ENCODE measurements at places on chromosomes 1 and 21.

DNA sequence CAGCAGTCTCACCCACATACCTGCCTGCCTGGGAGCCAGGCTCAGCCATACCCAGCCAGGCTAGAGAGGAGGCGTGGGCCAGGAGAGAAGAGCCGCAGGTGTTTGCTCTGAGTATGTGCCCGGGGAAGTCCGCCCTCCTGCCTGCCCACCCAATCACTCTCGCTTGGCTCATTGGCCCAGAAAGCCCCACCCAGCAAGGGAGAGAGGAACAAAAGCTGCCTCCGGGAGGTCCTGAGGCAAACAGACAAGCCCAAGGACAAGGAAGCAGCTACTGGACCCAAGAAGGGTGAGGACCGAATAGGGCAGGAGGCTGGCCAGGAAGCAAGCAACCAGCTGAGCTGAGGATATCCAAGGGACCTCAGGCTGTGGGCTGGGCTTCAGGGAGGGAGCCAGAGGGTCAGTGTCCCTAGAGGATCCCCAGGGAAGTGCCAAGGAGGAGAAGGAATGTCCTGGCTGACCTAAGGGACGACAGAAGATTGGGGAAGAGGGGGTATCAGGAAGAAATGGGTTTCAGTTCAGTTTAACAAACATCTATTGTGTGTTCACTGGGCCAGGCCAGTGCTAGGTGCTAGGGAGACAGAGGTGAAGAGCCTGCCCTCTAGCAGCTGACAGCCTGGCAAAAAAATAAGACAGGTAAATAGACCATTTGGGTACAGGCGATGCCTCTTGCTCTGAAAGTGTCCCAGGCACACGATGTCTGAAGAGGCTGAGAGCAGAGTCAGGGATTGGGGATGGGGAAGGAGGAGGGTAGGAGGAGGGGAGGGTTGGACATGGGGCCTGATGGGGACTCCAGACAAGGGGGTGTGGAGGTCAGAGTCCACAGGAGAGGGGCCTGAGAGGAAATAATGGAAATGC, at the start of gene GJB4:
Gene GJB4, plus strand, starts transcription at position 238 of the 855 bp plus-strand sequence. CDS start 1,515 bp downstream, outside the sequence.
- no peak for DNase-seq

DNA sequence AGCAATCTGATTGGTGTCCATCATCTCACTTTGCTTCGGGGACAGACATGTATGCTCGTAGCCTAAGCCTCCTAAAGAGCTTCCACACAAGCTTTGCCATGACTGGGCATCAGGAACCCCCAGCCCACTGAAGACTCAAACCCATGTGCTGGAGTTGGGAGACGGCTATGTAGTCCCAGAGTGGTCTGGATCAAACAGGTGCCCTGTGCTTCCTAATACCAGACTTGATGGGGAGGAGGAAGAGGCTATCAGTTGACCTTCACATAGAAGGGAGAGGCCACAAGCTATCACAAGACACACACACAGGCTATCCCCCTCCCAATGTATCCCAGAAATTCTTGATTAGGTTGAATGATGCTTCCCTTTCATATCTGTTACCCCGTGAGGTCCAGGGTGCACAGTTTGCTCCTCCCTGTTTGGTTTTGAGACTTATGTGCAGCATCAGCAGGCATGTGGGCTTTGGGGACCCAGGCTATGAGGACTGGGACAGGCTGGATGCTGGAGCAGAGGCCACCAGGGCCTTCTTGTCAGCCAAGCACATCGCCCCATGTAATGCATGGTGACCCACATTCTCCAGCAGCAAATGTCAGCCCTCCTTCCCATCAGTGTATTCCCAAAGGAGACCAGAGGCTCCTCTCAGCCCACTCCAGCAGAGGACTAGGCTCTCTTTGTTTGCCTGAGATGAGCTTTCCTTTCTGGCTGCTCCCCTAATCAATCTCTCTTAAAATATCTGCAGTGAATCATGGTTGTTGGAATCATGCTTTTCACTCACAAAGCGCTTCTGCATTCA, 159.8 kb downstream of the GRIK3 start:
- DNase-seq: no peak

GRCh38 chr1:13782634-13783360, 82.8 kb downstream of the PRDM2 start:
- DNase-seq: no peak

- DNase-seq: no peak
Measured at GRCh38 chr1:76690766-76691165, 176.5 kb upstream of the ST6GALNAC5 start.

- no peak for DNase-seq
Measured at GRCh38 chr1:91073299-91073698, 51.5 kb upstream of the ZNF644 start.

DNA sequence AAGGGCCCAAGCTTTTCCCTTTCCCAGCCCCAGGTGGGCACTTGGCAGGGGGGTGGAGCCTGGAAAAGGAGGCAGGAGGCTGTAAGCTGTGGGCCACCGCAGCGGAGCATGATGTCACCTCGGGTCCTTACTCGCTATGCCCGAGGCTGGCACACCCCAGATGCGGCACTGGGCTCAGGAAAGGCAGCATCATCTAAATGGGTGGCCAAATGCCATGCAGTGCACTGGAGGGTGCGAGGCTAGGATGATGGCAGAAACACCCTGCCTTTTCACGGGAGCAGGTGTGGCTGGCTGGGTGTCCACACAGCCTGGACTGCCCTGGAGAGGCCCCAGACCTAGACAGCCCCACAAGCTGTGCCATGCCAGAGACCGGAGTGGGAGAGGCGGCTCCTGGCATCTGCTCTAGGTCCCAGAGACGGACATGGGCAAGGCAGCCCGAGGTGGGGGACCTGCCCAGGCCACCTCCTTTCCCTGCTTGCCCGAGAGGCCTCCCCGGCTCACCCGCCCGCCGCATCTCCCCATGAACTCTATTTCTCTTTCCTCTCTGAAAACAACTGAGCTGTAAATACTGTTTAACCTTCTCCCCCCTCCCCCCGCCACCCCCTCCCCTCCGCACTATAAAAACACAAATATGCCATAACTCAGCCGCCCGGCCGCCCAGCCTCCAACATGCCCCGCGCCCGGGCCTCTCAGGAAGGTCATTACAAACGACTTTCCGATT, 124.7 kb downstream of the CASZ1 start:
- no peak for DNase-seq

GRCh38 chr1:169692756-169693460, 18.5 kb downstream of the SELL start:
- DNase-seq: no peak

GRCh38 chr1:14686701-14687100, 88.2 kb downstream of the KAZN start:
- DNase-seq: no peak

GRCh38 chr21:24197923-24198322, 1409.4 kb downstream of the MRPL39 start:
- DNase-seq: no peak

DNA sequence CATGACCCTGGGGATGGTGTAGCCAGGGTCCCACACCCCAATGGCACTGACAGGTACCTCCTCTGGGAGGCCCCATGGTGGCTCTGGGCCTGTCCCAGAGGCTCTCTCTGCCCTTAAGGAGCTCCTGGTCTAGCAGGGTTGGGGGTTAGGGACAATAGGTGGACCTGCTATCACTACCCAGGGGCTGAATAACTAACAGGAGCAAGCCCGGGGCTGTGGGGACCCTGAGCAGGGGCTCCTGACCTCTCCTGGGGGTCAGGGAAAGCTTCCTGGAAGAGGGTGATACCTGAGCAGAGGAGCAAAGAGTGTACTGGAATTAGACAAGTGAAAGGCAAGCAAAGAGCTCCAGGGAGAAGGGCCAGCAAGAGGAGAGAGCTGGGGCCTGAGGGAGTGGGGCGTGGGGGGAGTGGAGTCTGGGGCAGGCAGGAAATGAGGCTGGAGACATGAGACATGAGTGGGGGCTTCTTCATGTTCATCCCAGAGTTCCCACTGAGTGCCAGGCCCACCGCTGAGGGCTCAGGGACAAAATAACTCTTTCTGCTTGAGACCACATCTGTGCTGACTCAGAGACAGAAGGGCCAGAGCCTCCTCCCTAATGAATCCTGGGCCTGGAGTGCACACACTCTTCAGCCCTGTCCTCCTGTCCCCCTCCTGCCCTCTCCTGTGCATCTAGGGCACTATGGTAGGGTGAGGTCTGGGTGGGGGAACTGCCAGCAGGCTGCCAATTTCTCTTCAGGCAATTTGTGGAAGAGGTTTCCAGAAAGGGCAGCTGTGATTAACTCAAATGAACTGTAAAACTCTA, 517.6 kb downstream of the PTPRU start:
- peak; percentile 23 for DNase-seq

GRCh38 chr1:244335456-244335855, 116.3 kb downstream of the ADSS2 start:
- DNase-seq: no peak

- DNase-seq: peak; percentile 25
Measured at GRCh38 chr1:156616463-156616862, 2.8 kb upstream of the HAPLN2 start.

GRCh38 chr1:230215031-230215430, 148.0 kb downstream of the GALNT2 start:
- DNase-seq: peak; percentile 69

GRCh38 chr1:5830771-5831599, 161.2 kb downstream of the NPHP4 start:
- DNase-seq: no peak

GRCh38 chr1:156050376-156050775, 3.2 kb downstream of the UBQLN4 start:
- no peak for DNase-seq

- no peak for DNase-seq
Measured at GRCh38 chr1:63328781-63329180, 6.4 kb downstream of the FOXD3 start.

DNA sequence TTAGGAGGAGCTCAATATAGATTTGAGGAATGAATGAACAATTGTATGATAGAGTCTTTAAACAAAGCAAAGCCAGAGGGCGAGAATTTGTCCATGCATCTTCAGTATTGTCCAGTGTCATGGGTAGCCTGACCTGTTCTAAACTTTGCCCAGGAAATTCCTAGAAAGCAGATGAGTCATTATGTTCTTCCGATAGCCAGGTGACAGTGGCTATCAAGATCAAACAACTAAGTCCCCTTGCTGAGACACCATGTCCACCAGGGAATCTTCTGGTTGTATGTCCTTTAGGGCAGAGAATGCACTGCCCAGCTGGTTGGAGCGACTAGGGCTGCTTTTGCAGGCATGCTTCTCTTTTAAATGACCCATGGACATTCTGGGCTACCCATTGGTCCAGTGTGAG, 1.8 kb upstream of the SLC26A9 start:
- no peak for DNase-seq

GRCh38 chr1:36096500-36097432, 8.1 kb downstream of the ADPRS start:
- DNase-seq: no peak

GRCh38 chr21:31774031-31774430, 42.1 kb upstream of the SCAF4 start:
- no peak for DNase-seq

DNA sequence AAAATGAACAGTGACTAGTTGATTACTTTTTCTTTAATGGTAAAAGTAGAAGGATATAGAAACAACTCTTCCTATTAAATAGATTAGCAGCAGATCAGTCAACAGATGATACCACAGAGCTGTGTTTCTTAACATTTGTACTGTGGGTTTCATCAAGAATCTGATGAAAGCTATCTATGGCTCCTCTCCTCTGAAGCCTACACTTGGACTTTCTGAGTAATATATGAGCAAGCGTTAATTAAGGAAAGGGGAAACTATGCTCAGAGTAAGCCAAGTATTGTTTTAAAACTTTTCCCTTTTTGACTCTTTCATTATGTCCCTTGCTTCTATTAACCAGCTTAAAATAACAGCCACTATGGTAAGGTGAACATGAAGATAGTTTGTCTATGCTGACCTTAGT, 10.8 kb downstream of the ARID4B start:
- DNase-seq: no peak

- no peak for DNase-seq
Measured at GRCh38 chr1:175597969-175598765, 145.2 kb downstream of the TNR start.

GRCh38 chr21:14699433-14700407, 153.6 kb upstream of the SAMSN1 start:
- no peak for DNase-seq

GRCh38 chr1:70376196-70376595, 21.7 kb upstream of the ANKRD13C start:
- no peak for DNase-seq

DNA sequence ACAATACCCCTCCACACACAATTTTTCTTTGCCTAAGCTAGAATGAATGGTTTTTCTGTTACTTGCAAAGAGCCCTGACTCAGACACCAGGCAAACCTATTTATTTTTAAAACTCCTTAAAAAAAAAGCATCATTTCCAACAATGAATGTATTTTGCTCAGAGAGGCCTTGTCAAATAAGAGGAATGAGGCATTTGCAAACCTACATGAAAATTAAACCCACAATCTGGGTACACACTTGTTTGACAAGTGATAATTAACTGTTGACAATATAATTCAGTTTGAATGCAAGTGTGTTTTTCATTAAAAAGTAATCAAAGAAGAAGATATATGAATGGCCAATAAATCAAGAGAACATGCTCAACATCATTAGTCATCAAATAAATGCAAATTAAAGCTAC, 339.5 kb downstream of the PTPRU start:
- no peak for DNase-seq

DNA sequence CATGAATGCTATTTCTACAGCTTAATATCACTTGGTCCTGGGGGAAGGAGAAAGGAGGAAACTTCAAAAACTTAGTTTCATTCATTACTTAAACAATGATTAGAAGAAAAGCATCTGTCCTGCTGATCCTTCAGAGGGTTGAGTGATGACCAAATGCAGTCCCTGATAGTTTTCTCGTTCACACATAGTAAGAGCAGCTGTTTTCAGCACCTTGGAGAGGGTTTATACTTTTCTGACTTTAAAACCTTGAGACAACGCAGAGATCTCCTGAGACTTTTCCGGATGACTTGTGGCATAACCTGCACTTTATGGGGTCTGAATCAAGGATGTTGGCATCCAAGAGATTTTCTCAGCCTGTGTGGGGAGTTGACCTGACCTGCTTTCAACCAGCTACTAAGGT, 94.0 kb upstream of the KCND3 start:
- DNase-seq: no peak

- DNase-seq: peak; percentile 75
Measured at GRCh38 chr1:165218731-165219130, 137.8 kb downstream of the LMX1A start.

- DNase-seq: peak; percentile 35
Measured at GRCh38 chr1:93692026-93692425, 10.4 kb upstream of the BCAR3 start.

GRCh38 chr1:68497358-68497698, 446 bp upstream of the DEPDC1 start:
- no peak for DNase-seq

- peak; percentile 38 for DNase-seq
Measured at GRCh38 chr1:68049941-68050878, at the start of gene DIRAS3. TSS of gene DIRAS3 (minus strand) at chr1:68050627. CDS start at chr1:68047297, 3,330 bp downstream.

All from NCI-H1092 treated with DMSO at 0.1 percent for 48 hours (cell line).